MV-4-11 (cell line): ENCODE measurements at places on chromosomes 7 and 10.

DNA sequence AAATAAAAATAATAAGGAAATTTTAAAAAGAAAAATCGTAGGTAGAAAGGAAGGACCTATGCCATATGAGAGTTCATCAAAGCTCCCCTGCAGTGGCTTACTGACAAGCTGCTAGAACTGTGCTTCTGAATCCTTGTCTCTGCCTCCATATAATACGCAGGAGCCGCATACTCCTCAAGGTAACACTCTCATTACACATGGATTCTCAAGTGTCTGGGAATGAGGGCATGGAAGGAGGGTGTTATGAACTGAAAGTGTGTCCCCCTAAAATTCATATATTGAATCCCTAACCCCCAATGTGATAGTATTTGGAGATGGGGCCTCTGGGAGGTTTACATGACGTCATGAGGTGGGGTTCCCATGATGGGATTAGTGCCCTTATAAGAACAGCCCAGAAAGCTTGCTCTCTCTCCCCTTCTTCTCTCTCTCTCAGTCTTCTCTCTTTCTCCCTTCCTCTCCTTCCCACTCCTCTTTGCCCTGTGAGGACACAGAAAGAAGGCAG, 35.2 kb downstream of the CREB3L2 start:
- DNase-seq = no peak

GRCh38 chr10:113476191-113476590, 76.7 kb upstream of the HABP2 start:
- DNase-seq = no peak

- no peak for DNase-seq
Measured at GRCh38 chr7:96701258-96701657, 8.4 kb downstream of the SEM1 start.

DNA sequence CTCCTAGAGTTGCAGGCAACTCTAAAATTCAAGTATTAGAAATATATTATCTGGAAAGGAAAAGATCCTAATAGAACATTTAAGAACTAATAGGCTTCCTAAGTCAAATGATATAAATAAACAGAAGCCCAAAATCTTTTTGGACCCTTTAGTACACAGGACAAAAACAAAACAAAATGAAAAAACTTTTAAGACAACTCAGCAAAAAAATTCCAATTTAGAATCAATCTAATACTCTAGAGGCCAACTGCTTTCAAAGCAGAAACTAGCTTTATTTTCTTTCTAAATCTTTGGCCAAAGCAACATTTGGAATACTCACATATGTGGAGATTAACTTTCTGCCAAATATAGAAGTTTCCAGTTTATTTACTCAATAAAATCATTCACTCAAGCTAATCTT, 65.2 kb downstream of the CALCR start:
- no peak for DNase-seq

- DNase-seq = no peak
Measured at GRCh38 chr10:11235771-11236170, 218.1 kb downstream of the CELF2 start.

DNA sequence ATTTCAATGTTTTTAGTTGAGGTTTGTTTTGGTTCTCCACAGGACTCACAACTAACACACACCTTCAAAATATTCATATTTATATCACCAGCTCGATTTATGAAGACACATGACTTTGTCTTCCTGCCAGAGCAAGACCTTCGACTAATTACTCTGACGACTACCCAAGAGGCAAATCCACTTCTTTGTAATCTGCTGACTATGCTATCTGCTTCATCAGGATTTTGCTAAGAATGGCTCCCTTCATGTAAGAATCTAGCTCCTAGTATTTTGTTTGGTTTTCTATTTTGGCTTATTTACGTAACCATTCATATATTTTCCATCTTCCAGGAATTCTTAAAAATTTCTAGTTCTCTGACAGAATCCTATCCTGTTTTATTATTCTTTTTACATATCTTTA, 93.0 kb downstream of the BRAF start:
- DNase-seq = no peak

DNA sequence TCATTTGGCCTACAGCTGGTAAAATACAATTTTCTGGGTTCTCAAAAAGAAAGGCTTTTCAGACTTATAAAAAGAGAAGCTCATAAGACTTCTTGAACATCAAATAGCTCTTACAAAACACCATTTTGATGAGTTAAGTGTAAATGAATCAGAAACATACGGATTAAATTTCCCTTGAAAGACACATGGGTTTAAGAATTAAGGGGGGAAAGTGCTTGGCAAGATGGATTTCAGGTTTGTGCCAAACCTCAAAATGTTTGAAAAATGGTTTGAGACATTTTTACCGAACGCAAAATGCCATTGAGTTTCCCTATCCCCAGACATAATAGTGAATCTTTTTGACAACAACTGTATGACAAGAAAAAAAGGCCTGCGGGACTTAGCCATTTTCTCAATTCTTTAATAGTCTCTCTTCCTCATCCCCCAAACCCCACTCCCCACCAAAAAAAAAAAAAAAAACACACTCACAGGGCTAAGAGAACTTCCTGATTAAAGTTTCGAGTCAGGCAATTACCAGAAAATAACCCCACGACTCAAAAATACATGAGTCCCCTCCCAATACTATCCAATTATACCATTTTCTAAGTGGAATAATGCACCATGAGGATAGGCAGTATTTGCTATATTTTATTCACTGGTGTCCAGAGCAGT, 260.1 kb downstream of the TRIL start:
- peak; percentile 69 for DNase-seq

DNA sequence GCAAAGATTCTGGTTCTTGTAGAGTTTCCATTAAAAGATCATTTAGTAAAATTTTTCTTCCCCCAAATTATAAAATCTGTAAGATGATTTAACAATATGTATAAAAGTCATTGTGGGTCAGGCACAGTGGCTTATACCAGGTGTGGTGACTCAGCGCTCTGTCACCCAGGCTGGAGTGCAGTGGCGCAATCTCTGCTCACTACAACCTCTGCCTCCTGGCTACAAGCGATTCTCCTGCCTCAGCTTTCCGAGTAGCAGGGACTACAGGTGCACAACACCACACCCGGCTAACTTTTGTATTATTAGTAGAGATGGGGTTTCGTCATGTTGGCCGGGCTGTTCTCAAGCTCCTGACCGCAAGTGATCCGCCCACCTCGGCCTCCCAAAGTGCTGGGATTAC, 68.0 kb downstream of the SEPTIN14 start:
- no peak for DNase-seq

DNA sequence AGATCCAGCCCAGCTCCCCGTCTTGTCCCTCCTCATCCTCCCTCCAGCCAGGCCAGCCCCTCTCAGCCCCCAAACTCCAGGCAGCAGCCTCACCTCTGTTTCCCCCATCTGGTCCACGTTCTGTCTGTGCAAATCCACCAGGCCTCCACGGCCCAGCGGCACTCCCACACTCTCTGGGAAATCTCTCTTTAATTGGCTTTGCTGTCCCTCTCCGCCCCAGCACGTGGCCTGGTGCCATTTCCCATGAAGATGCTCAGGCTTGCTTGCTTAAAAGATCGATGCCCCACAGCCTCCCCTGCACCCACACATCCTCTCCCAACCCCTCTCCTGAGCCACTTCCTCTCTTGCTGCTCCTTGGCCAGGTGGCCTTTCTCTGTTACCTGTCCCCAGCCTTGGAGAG, 39.3 kb downstream of the PRF1 start:
- DNase-seq = no peak

DNA sequence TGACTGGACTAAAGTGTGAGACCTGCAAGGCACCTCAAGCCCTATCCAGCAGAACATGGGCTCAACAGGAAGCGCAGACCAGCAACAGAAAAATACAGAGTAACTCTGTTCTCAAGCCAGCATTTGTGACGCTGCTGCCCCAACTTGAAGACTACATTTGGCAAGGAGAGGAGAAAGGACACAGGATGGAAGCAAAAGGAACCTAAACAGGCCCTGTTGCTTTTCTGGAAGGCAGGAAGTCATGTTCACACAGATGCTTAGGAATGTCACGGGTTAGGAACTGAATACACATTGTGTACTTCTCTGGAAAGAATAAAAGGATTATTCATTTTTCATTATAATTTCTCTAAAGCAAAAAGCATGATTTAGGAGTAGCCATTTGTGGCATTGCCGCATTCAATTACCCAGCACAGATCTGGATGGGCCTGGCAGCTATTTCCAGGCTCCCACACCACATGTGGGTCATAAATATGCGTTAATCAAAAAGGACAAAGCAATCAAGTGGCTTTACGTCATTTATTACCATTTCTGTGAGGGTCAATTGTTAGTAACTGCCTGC, 19.8 kb upstream of the TOMM7 start:
- no peak for DNase-seq

GRCh38 chr7:79529881-79530235, 76.4 kb upstream of the MAGI2 start:
- no peak for DNase-seq

- no peak for DNase-seq
Measured at GRCh38 chr7:91892821-91893340, 12.4 kb upstream of the MTERF1 start.

DNA sequence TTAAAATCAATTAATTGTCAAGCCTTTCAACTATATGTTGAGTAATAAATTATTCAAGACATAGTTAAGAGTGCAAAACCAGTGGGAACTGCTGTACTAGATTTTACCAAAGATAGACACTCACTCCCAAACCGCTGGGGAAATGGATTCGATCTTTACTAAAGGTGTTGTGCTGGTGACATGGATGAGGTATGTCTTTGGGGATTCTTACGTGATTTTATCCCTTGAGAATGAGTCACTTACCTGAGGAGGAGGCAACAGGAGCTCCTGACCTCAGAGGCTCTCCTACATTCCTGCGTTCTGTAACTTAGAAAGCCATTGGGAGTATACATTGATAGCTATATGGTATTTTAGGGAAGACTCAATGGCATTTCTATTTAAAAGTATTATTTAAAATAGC, 165.5 kb downstream of the PKD1L1 start:
- no peak for DNase-seq

- DNase-seq = no peak
Measured at GRCh38 chr10:126090911-126091728, 194.8 kb downstream of the FANK1 start.

GRCh38 chr7:111027396-111027795, 63.5 kb upstream of the LRRN3 start:
- DNase-seq = peak; percentile 26

DNA sequence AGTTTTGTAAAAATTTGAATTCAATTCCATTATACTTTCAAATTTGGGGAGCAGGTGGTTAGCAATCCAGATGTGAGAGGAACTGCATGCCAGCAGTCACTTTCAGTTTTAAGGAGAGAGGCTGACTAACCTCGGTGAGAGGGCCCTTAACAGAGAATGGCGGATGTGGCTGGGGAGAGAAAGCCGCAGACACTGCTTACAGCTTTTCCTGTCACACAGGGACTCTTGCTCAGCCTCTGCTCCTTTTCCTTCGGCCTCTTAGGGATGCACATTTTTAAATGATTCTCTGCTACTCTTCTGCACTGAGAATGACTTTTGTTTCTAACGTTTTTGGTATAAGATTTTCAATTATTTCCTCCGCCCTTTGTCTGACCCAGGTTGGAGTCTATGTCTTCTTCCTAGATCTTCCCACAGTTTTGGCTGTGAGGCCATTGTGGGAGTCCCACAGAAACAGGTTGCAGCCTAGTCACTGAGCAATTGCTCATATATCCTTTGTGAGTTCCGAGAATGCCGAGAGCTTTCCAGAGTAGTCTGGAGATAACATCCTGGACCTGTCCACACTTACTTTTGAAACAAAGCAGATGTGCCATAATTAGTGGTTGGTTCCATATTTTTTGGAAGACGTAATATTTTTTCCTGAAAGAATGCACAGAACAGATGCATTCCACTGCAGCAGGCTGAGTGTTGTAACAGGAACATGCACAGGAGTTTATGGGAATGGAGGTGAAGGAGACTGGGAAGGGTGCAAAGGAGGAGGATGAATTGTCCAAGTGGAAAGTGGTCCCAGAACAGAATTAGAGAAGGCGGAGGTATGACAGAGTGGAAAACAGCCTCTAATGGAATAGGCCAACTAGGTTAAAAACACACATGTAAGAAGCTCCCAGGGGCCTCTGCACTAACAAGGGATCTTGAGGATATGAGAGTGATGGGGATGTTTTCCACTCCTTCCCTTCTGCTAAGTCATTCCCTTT, 168.0 kb upstream of the ZNF32 start:
- peak; percentile 92 for DNase-seq

DNA sequence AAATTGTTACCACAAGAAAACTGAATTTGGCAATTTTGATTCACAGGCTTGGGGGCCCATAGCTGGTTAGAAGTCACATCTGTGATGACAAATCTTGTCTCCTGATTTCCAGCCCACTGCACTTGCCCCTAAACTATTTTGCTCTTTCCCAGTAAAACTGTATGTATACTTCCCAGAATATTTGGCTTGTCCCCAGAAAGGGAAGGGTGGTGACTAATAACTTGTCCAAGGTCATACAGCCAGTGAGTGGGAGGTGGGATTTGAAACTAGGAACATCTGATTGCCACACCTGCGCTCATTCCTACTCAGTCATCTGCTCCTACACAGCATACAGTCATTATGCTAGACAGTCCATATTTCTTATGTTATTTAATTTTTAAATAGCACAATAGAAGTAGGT, 304.5 kb downstream of the SDHAF3 start:
- DNase-seq = no peak

GRCh38 chr10:132518572-132519381, 18.8 kb upstream of the INPP5A start:
- no peak for DNase-seq
